ENCODE measurements at places on chromosomes 4 and X. TPM values are rescaled to one million over a fixed set of nuclear protein-coding genes. Genes with fewer than 3 reads are reported as not detected.

AFM gene
- total RNA-seq = not detected

BANK1 gene
- 0.22 TPM for total RNA-seq

KIT gene
- total RNA-seq = 2.3 TPM

AFAP1 gene
- total RNA-seq = 8.7 TPM

KLB gene
- 0.05 TPM for total RNA-seq

LDOC1 gene
- total RNA-seq = 4.5 TPM

All from cardiac septum (tissue), 1 donor.